ENCODE measurements at places on chromosomes 4 and X. TPM values are rescaled to one million over a fixed set of nuclear protein-coding genes. Genes with fewer than 3 reads are reported as not detected.

KIT gene
- 0.23 TPM for total RNA-seq

SCD5 gene
- 3.8 TPM for total RNA-seq

YIPF7 gene
- not detected for total RNA-seq

FAM241A gene
- 7.5 TPM for total RNA-seq

SYP gene
- 4.4 TPM for total RNA-seq

DNA sequence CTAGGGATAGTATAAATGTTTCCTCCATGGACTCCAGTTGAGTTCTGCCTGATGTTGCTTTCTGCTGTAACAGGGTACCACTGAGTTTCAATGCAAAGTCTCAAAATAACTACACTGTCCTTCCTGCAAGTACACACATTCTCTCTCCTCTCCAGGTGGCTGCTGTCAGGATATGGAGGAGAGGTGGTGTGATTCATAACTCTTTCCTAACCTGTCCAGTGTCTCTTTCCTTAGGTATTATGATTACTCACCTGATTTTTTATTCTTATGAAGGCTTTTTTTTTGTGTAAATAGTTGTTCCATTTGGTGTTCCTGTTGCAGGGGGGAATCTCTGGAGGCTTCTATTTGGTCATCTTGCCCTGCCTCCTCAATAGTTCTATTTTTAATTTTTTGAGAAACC is 39.8 kb upstream of the POF1B start:
- DNase-seq = no peak

DNA sequence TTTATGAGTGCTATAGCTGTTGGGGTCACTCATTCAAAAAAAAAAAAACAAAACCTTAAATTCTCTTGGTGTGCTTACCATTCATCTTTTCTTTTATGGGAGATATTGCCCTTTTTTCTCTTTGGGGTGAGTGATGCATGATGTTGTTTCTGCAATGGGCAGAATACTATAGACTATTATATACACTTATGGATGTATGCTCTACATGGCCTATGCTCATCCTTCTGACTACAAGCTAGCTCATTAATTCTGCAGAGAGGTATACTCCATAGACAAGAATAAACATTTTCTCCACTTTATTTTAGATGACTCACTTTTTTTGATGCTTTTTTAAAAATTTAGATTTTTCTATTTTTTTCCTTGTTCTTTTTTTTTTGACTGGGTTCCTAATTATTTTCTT is 160.3 kb upstream of the ANK2 start:
- no peak for DNase-seq

GRCh38 chrX:126064901-126065541 is 101.1 kb downstream of the DCAF12L2 start:
- no peak for DNase-seq

DNA sequence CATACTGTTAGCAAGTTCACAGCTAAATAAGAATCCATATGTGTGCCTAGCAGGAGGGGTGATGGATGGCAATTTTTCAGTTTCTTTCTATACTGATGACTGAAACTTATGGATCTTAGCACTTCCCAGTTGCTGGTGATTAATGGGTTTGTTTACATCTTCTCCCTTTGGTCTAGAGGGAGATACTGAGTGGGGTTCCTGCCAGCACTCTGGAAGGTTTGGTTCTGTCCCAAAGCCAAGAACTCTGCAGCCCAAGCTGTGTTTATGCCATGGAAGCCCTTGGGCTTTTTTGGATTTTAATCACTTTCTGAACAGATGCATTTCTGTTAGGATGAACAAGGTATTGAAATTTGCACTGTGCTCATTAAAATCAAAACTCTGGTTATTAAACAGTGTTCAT is 43.5 kb downstream of the DDIT4L start:
- DNase-seq = no peak

DNA sequence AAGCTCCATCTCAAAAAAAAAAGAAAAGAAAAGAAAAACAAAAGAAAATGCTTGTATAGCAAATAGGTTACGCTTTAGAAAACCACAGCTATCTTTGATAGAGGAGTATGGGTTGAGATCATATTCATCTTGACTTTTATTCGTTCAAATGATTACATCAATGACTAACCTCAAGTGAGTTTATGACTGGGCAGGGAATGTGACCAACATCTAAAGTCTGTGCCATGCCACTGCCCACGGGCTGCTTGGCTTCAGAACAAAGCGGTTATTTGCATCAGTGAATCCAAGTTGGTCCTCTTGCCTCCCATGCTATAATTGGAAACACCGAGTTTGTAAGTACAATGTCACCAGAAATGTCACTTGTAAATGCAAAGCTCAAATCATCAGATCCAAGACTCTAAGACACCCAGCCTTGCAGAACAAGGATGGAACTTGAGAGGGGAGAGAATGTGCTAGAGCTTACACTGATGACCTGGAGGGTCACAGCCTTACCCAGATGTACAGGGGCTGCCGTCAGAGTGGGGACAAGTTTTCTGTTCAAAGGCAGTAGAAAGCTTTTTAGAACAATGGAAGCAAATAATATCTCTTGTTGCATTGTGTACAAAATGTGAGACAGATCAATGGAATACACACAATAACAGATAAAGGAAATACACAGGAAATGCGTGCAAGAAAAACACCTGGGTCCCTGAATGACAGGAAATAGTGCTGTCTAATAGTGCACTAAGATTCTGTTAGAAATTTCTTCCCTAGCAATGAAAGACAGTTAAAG is 8.4 kb upstream of the OPN1LW start:
- DNase-seq = no peak

- DNase-seq = no peak
These were observed 15.8 kb downstream of the UBE2K start for GRCh38 chr4:39713691-39714090.

DNA sequence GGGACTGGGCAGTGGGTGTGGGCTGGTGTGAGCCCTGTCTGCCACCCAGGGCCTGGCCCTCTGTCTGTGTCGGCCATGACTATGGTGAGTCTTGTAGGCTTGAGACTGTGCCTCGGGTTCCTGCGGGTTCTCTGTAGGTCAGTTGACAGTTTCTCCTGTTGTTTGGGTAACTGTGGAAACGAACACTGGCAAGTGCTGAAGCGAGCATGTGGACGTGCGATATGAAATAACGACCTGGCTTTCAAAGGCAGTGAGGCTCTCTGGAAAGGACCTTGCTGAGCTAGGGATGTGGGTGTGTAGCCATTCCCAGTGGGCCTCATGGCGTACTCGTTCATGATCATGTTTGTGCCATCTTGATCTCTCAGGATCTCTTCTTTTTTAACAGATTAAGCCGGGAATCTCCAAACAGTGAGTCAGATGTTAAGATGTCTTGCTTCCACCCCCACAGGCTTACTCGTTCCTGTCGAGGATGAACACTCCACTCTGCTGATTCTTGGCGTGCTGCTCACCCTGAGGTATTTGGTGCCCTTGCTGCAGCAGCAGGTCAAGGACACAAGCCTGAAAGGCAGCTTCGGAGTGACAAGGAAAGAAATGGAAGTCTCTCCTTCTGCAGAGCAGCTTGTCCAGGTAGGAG is 41.3 kb downstream of the HTT start:
- DNase-seq = no peak

GRCh38 chr4:2812612-2813354 is 19.9 kb downstream of the SH3BP2 start:
- DNase-seq = peak; percentile 36

DNA sequence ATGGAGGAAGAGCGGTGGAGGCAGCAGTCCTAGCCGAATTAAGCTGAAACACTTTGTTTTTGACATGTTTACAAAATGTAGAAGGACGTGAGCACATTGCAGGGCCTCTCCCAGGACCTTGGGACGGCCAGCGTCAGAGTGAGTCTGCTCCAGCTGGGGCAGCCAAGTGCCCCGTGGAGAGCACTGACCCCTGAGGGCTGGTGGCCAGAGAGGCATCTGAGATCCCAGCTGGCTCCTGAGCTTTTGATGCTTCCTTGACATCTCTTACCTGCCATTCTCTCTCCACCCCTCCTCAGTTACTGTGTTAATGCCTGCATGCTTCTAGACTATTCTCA is 24.7 kb downstream of the NAT8L start:
- no peak for DNase-seq

DNA sequence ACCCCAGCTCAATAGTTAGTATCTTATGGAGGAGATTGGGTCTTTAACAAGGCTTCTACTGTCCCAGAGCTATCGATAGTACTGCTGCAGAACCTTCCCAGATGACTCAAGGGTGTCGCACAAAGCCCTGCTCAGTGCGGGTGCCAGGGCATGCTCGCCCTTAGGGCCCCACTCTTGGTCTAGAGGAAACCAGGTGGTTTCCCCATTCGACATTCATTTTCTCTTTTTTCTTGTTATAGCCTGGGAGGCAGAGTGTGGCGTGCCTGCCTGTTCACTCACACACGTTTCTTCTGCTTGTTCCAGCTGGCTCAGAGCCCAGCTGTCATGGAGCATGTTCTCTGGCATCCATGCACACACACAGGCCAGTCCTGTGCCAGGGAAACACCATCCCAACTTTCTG is 144.5 kb downstream of the SMIM20 start:
- DNase-seq = peak; percentile 19

Data from activated naive CD8-positive, alpha-beta T cell treated with anti-CD3 and anti-CD28 coated beads for 36 hours (primary cell).